ENCODE measurements at places on chromosomes 6 and 20. TPM values are rescaled to one million over a fixed set of nuclear protein-coding genes. Genes with fewer than 3 reads are reported as not detected.
A peak's percentile ranks its signal among the peaks of the same experiment; 100 is the strongest.

NPBWR2 gene
- total RNA-seq, result not detected

PKIG gene
- 49.2 TPM for total RNA-seq

UNC5CL gene
- total RNA-seq, result 0.58 TPM

METTL24 gene
- total RNA-seq, result not detected

OVOL2 gene
- 23.1 TPM for total RNA-seq

GRCh38 chr6:121838842-121839241 lies 403.4 kb downstream of the GJA1 start:
- peak; percentile 55 for DNase-seq

DNA sequence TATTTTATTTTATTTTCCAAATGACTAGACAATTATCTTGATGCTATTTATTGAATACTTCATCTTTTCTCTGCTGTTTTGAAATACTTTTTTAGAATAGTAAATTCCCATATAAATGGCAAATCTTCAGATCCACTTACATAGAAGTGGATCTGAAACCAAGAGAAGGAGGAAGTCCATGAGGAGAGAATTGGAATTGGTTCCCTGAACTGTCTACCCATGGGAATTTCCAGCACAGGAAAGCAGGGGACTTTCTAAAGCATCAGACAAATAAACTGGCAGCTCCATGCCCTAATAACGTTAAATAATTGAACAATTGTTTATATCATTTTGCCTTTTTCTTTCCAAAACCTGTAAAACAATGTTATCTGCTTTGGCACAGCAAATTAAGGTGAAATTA lies 47.1 kb upstream of the PNRC1 start:
- no peak for DNase-seq

- DNase-seq, result peak; percentile 63
Measured at GRCh38 chr6:96197241-96197640, 181.5 kb downstream of the FUT9 start.

- no peak for DNase-seq
Measured at GRCh38 chr6:75481394-75481793, 12.2 kb downstream of the FILIP1 start.

DNA sequence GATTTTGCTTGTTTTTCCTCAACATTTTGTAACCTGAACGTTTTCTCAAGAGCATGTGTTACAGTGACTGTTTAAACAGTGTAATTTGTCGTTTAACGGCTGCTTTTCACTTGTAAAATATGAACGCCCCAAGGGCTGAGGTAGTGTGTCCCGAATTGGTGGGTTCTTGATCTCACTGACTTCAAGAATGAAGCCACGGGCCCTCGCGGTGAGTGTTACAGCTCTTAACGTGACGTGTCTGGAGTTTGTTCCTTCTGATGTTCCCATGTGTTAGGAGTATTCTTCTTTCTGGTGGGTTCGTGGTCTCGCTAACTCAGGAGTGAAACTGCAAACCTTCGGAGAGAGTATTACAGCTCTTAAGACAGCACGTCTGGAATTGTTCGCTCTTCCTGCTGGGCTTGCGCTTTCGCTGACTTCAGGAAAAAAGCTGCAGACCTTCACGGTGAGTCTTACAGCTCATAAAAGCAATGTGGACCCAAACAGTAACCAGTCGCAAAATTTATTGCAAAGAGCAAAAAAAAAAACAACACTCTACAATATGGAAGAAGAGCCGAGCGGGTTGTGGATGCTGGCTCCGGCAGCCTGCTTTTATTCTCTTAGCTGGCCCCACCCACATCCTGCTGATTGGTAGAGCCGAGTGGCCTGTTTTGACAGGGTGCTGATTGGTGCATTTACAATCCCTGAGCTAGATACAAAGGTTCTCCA lies 25.1 kb upstream of the TRIM27 start:
- DNase-seq, result peak; percentile 52

GRCh38 chr6:167919349-167919748 lies 78.1 kb upstream of the KIF25 start:
- no peak for DNase-seq

DNA sequence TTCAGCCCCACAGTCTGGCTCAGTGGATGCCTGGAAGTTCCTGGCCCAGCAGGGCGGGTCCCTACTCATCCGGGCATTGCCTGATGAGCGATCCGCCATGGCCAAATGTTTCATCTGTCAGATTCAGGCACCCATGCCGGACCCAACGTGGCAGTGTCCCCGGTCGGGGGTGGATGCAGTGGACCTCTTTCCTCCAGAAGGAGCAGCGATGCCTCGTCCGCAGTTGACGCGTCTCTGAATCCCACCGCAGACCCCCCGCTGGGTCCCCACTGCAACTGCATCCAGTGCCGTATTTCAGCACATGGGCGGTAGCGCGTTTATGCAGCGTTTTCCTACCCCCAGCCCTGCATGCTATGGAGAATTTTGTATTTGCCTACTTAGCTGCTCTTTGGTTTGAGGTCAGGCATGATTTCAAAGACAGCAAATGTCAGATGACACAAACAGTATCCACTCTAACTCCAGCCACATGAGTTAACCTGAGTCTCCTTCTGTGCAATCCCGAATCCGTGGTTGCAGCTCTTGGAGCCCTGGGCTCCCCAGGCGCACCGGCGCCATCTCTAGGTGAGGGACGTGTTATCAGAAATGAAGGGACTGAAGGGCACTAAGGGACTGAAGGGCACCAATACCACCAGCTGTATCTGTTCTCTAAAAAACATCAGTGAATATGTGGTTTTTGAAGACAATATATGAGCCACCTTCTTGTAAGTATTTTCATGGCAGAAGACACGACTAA lies 72.6 kb upstream of the THBS2 start:
- peak; percentile 45 for DNase-seq

- DNase-seq, result no peak
Measured at GRCh38 chr6:145225500-145225899, 509.8 kb downstream of the EPM2A start.

DNA sequence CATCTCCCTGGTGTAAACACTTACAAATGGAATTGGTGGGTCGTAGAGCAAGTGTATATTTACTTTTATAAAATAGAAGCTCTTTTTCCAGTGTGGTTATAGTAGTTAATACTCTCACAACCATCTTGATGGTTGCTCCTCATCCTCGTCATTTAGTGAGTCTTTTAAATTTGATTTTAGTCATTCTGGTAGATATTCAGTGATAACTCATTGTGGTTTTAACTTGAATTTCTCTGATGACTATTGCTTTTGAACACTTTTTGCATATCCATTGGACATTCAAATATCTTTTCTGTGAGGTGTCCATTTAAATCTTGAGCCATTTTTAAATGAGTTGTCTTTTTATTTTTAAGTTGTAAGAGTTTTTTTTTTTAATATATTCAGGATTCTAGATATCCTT lies 189.2 kb upstream of the PHACTR1 start:
- DNase-seq, result no peak

GRCh38 chr6:3331971-3332370 lies 73.2 kb downstream of the PSMG4 start:
- no peak for DNase-seq
